Panc1 (cell line): ENCODE measurements at places on chromosomes 1 and 21. TPM values are rescaled to one million over a fixed set of nuclear protein-coding genes. Genes with fewer than 3 reads are reported as not detected.

The BEND5 gene
- total RNA-seq = not detected

GRCh38 chr1:167627615-167627864, 2.5 kb upstream of the RCSD1 start:
- no peak for DNase-seq

The CFAP74 gene
- not detected for total RNA-seq

DNA sequence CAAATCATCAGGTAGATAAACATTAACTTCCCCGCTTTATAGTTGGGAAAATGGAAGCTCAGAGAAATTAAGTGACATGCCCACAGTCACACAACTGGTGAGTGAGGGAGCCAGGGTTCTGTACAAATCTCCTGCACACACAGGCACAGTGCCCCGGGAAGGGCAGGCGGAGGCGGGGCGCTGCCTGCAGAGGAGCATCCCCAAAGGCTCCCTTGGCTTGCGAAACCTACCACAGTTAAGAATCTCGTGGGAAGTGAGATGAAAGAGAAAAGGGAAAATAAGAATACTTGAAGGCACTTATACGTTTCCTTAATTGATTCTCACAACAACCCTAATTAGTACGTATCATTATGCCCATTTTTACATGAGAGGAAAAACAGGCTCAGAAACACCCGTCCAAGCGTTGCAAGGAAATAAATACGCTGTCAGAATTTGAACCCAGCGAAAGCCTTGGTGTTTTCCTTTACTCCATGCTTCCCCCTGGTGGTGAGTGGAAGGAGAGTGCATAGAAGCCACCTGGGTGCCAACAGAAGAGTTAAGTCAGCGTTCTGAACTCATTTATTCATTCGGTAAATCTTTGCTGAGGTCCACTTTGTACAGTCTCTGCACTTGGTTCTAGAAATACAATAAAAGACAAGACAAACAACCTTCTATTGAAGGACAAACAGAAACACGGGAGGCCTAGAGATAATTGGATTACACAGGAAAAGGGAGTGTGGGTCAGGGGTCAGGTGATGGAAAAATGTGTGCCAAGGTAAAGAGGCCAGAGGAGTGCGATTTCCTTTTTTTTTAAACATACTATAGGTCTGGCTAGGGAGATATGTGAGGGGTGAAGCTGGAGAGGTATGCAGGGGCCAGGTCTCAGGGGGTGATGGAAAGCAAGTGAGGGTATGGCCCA, 28.4 kb downstream of the ACP6 start:
- peak; percentile 55 for DNase-seq

DNA sequence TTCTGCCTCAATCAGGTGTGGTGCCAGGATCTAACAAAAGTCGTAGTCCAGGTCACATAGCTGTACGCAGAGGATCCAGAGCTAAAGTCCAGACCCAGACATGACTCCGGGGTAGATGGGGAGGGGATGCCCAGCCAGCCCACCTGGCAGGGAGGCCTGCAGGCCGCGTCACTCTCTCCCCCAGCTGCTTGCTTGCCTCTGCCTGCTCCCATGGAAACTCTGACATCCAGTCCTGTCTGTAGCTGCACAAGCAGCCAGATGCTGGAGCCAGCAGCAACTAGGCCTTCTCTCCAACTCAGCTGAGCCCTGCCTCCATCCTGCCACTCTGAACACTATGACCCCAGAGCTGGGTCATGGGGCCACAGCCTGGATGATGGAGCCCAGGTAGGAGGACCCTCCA, 8.1 kb downstream of the COL8A2 start:
- no peak for DNase-seq
